Activated CD4-positive, alpha-beta T cell treated with anti-CD3 and anti-CD28 coated beads, Interleukin-2, amount 10 ng/mL, durations not matched to agents 7 days and 5 days (primary cell): ENCODE measurements at places on chromosomes 7 and 10.

GRCh38 chr7:151173386-151174245 lies 6.1 kb upstream of the GBX1 start:
- DNase-seq, result no peak

DNA sequence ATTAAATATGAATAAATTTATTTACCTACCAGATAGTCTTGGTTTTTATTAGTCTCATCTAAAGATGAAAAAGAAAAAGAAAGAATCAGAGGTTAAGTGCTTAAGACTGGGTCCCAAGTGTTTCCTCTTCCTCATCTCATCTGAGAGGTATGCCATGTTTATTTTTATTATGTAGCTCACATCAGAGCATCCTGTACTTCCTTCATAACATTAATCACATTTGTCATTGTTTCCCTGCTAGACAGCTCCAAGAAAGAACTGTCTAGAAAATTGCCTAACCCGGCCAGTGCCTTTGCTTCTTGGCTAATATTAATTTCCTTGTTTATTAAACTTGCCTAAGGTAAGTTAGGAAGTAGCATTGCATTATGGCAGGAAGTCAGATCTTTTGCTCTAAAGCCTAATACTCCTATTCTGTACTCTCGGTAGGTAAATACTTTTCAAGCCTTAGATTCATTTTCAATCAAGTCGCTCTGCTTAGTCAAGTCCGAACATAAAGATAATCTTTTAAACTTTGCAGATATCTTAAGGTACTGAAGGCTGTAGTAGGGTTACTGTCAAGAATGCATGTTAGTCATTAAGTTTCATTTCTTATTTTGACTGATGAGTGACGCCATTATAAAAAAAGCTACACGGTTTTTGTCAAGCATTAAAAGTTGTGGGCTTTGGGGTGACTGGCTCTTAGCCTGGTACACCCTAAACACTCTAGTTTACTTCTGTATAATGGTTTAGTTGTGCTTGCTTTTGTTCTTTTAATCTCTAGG lies 47.4 kb downstream of the ZMYND11 start:
- DNase-seq, result no peak

DNA sequence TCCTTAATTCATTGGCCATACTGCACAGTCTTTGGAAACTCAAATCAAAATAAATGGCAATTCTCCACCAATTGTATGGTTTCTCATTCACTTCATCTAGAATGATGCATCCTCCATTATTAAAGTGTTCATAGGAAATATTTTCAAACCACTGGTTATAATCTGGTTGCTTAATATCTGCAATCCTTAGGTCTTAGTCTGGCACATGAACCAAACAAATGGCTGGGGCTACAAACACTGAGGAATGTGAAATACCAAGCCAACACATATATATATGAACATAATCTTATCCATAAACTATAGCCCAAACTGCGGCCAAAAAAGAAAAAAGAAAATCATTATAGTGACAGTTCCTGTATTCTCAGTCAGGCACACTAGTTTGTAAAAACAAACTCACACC lies 5.7 kb upstream of the MSS51 start:
- no peak for DNase-seq

DNA sequence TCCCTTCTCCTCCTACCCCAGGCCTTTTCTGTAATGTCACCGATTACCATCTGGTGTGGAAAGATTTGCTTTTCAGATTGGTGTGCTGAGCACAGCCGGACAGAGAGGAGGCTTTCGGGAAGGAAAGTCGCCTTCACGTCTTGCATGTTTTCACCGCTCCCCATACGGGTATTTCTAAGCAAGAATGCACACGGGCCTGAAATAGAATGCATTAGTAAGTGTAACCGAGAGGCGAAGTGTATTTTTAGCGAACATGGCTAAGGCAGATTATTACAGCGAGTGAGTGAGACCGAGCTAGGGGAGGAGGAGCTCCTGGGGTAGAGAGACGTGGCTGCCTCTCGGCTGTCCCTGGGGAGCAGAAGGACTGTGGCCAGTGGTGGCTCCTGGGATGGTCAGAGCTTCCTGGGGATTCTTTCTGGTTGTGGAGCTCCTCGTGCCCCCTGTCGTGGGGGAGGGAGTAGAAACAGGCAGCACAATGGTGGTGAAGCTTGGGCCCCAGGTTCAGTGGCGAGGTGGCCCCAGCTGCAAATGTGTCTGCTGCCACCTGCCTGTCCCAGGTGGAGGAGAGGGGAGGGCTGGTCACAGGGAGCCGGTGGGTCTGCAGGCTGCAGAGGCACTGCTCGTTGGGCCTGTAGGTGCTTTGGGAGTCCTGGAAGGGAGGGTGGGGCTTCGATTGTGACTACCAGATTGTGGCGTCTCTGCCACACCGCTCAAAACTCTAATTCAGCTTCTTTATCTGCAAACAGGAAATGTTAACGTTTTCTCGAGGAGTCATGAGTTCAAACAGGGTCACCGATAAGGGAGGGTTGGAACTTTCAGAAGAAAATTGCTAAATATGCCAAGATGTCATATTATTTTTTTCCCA lies 135.8 kb downstream of the CAMK1D start:
- DNase-seq, result peak; percentile 21

DNA sequence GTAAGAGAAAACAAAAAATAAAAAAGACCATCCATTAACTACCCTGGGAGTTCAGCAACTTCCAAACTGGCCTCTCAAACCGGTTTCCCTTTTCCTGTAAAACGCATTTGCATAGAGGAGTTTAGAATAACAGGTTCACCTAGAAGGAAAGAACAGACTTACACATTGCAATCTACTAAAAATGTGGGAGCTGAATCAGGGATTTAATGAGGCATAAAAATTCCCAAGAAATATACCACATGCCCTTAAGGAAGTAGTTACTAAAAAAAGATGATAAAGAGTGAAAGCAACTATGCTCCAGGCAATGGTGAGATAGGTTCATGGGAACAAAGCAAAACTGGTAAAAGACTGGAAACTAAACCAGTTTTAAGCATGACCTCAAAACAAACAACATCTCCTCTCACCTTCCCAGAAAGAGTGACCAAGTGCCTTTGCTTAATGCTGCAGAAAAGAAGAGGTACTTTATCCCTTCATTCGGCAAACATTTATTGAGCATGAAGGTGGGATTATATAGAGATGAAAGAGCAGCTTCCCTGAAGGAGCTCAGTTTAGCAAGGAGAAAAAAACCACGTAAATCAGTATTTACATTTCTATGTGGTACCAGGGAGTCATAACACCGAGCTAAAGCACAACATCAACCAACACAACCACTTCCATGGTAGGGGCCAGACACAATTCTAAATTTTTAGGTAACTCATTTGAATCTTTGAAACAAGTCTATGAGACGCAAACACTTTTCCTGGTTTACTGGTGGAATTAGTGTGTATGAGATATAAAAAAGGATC lies 152.8 kb downstream of the SGMS1 start:
- no peak for DNase-seq

DNA sequence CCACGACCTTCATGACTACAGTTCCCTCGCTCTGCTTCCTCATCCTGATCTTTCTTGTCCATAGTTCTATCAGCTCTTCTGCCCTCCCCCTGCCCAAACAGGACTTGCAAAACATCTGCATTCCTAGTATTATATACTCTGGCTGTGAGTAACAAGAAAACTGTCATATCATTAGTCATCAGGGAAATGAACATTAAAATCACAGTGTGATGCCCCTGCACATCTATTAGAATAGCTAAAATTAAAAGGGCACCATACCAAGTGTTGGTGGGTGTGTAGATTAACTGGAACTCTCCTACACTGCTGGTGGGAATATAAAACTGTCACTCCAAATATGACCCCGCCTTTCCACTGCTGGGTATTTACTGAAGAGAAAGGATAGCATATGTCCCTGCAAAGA lies 141.8 kb downstream of the C7orf25 start:
- DNase-seq, result no peak

GRCh38 chr7:76054123-76055120 lies 6.5 kb downstream of the MDH2 start:
- DNase-seq, result no peak

- no peak for DNase-seq
Observed at GRCh38 chr7:72025381-72025960, 386.7 kb downstream of the CALN1 start.

DNA sequence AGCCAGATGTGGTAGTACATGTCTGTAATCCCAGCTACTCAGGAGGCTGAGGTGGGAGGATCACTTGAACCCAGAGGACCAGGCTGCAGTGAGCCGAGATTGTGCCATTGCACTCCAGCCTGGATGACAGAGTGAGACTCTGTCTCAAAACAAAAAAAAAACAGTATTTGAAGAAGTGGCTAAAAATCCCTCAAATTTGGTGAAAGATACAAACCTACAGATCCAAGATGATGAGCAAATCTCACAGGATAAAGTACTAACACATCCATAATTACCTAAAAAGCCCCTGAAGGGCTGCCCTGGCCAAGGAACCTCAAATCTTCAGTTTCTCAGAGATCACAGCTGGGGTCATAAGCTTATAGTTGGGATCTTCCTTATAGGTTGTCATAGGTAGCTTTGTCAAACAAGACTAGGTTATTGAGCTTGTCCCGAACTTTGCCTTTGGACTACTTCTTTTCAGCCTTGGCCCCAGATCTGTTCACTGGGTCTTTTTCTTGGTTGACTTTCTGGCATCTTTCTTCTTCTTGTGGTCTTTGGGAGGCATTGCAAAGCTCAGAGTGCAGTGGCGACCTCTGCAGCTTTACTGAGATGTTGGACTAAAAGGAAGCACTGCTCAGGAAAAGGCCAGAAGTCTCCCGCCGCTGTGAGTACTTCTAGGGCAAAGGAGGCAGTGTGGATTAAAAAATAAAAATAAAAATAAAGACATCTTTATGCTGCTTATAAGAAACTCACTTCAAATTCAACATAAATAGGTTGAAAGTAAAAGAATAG lies 28.6 kb upstream of the SAR1A start:
- peak; percentile 14 for DNase-seq

GRCh38 chr7:139358541-139359365 lies 941 bp upstream of the LUC7L2 start:
- peak; percentile 46 for DNase-seq

GRCh38 chr7:151313857-151314256 lies 27.8 kb upstream of the NUB1 start:
- DNase-seq, result no peak

- no peak for DNase-seq
Observed at GRCh38 chr10:133012573-133013359, 70.4 kb upstream of the CFAP46 start.

GRCh38 chr7:66964411-66964810 lies 31.0 kb downstream of the SBDS start:
- no peak for DNase-seq

DNA sequence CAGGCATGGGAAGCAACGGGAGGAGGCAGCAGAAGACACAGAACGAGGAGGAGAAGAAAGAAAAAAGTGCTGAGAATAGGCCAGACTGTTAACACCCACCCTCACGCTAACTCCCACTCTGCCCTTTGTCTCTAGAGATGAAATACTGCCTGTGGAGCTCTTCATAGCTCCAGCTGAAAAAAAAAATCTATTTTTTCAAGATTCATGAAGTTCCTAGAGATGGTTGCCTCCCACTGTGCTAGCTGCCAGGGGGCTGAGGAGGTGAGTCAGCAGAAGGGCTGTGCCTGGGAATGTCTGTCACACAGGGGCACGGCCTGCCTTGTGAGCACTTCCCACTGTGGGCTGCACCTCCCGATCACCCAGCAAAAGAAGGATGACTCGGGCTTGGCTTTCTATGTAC lies 144.5 kb downstream of the RNF216 start:
- no peak for DNase-seq

- no peak for DNase-seq
Observed at GRCh38 chr10:119409906-119410305, 132.6 kb downstream of the RGS10 start.

- no peak for DNase-seq
Observed at GRCh38 chr7:131532570-131533091, 23.8 kb downstream of the PODXL start.

- DNase-seq, result no peak
Observed at GRCh38 chr7:22280031-22280430, 76.9 kb downstream of the RAPGEF5 start.

GRCh38 chr7:836429-836828 lies 4.2 kb downstream of the SUN1 start:
- no peak for DNase-seq

GRCh38 chr10:7480742-7481367 lies 70.0 kb upstream of the SFMBT2 start:
- peak; percentile 34 for DNase-seq

DNA sequence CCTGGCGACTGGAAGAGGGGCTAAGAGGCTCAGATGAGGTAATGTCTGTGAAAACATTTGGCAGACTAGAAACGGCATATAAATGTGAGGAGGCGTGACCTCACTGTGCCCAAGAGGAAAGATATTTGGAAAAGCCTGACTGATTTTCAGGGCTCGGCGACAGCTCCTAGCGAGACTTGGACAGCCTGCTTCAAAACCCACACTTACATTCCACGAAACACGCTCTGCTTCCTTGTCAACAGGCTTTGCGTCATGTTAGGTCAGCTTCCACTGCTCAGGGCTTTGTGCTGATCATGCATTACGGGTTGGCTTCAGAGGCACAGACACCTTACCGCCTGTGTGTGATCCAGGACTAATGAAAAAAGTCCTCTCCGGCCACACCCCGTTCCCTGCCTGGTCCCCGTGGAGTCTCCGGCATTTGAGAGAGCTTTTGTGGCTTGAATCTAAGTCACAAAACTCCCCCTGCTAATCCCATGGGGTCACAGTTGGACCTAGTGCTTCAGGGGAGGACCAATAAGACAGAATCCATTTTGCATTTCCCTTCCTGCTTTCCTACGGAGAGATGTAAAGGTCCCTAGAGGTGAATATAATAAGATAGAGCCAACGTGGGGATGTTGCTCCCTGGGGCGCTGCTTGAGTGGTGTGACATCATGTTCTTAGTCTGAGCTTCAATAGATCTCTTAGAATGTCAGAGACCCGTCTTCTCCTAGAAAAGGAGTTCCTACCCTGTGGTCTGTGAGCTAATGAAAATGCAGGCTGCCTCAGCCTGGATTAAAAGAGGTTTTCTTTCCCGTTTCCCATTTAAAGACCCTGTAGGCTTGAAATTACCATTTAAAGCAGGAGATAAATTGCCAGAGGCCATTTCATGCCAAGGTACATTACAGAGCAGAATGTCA lies 25.5 kb downstream of the FGFBP3 start:
- DNase-seq, result no peak

GRCh38 chr7:7848246-7848645 lies 120.3 kb upstream of the GLCCI1 start:
- no peak for DNase-seq

DNA sequence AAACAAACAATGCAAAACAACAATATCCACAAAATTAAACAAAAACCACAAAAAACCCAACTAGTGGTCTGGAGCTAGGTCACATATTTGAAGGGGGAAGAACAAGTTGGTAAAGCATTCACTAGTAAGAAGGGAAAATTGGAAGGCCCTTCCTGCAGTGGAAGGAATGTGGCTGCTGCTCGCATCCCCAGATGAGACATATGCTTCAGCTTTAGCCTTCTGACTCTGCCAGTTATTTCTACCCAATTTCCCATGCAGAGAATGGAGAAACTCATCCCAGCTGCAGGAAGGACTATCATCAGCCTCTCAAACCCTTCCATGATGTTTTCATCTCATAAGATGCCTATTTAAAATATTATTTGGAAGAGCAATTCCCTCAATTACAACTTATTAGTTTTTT lies 176.6 kb downstream of the BMPER start:
- DNase-seq, result no peak

DNA sequence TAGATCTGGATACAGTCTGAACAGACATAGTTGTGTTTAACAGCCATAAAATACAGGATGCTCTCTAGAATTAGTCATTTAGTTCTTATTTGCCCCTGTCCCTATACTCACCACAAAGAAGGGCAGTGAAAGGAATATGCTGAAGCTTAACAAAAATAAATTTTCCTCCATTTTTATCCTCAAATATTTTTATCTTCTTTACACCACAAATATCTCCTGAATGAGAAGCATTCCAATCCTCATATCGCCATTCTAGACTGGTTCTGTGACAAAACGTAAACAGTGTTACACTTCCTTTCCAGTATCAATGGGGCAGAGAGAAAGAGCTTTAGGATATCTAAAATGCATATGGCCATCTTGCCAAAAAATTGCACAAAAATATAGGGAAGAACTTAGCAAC lies 1.6 kb downstream of the OR9A2 start:
- no peak for DNase-seq
